ENCODE measurements at places on chromosomes 11 and 22.

DNA sequence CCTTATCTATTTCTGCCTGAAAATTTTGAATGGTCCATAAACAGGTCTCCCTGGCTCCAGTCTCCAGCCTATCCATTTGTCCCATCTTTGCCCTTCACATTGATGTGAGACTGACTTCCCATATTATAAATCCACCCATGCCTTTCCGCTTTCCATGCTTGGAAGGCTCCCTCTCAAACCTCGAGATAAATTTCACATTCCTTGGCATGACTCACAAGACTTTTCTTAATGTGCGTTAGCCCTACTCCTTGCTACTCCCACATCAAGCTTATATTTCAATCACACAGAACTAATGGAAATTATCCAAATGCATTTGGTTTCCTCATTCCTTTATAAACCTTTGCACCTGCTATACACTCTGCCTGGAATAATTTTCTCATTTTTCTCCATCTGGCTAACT is 163.7 kb upstream of the NTM start:
- ATAC-seq, result no peak

DNA sequence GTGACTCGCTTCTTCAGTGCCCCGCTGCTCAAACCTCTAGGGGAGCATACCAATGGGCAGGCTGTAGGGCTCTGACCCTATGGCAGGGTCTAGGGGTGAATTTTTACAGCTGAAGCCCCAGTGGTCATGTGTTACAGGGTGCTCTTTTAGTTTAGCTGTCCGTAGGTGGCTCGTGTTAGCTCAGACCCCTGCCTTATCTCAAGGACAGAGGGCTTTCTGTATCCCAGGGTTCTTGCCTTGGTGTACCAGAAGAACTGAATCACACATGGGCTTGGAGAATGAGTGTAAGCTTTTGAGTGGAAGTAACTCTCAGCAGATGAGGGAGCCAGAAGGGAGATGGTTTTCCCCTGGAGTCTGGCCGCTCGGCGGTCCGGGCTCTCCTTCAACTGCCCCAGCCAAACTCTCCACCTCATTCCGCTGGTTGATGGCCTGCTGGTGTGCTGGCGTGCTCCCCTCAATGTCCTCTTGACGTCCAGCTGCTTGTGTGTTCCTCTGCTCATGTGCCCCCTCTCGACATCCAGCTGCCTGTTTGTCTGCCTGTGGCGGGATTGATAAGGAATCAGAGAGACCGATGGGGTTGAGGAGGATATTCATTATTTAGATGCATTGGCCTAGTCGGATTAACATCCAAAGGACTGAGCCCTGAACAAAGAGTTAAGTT is 37.5 kb downstream of the BIRC2 start:
- ATAC-seq, result no peak

- ATAC-seq, result no peak
Measured at GRCh38 chr11:78773077-78773476, 198.4 kb upstream of the NARS2 start.

DNA sequence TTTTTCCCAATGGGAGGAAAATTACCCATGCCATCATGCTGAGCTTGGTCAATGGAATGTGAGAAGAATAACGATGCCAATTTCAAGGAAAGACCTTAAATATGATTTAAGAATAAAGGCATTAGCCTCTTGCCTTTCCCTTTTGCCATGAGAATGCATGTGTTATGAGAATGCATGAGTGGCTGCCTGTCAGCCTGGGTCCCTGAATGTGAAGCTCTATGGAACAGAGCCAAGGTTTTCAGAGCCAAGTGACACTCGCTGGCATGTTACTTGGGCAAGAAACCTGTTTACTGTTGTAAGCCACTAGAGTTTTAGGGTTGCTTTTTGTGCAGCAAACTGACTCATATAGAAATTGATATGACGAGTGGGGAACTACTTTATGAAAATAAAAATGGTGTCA is 75.7 kb downstream of the JRKL start:
- no peak for ATAC-seq

- no peak for ATAC-seq
Measured at GRCh38 chr11:293271-293851, 4.4 kb downstream of the PGGHG start.
